ENCODE measurements at places on chromosomes 5 and 9. TPM values are rescaled to one million over a fixed set of nuclear protein-coding genes. Genes with fewer than 3 reads are reported as not detected.

Gene PCDHB11
- total RNA-seq, result 0.95 TPM

GRCh38 chr5:167952278-167952995, 339.0 kb upstream of the WWC1 start:
- peak; percentile 31 for DNase-seq

- no peak for DNase-seq
These were observed at the start of gene OR1J2 for GRCh38 chr9:122510502-122510901. Gene OR1J2 (plus strand): TSS chr9:122510802. CDS start chr9:122510802, 0 bp downstream.

Gene ABCA2
- 39.3 TPM for total RNA-seq

DNA sequence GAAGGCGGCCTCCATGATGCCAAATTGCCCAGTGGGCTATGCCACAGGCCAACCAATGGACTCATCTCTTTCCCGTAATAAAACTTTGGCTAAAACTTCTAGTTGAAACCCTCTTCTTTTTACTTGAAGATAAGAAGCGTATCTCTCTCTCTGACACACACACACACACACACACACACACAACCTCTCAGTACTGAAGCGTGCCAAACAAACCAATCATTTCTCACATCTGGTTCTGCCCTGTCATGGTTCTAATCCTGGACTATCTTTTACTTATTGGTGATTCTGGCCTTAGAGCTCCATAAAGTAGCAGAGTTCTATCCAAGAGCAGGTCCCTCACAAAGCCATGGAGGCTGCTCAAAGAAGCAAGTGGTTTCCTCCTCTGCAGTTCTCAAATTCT, 64.6 kb downstream of the PTCH1 start:
- DNase-seq, result no peak

DNA sequence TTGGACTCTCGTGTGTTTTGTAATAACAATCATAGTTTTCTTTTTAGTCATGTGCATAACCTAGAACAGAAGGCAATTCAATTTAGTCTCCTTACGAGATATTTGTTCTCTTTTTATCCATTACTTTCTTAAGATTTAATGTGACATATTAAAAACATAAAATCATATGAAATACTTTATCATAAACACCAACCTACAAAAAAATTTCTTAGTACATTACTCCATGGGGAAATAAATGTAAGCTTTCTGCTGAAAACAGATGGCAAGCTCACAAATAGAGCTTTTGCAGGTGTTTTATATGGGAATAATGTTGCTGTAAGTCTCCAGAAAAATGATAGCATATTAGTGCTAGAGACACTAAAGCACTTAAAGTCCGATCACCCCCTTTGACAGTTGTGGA, 1035.2 kb upstream of the ARRDC3 start:
- no peak for DNase-seq

DNA sequence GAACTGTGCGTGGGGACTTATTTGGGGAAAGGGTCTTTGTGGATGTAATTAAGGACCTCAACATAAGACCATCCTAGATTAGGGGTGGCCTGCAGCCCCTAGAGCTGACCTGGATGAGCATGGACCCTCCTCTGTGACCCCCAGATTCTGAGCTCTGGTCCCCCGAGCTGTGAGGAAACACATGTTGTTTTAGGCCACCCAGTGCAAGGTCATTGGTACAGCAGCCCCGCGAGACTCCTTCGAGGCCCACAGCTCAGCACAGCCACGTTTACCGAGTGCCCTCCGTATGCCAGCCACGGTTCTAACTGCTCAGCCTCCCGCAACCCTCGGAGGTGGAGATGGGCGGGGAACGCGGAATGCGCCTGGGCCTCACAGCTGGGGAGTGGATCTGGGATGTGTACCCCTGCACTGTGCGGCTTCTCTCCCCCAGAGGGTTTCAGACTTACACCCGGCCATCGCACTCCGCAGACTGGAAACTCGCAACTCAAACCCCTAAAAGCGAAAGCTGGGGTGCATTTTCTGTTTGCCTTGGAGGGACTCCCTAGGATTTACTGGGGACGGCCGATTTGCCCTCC, 4.5 kb upstream of the GPSM1 start:
- DNase-seq, result no peak

Gene SPRY4
- total RNA-seq, result 14.9 TPM

DNA sequence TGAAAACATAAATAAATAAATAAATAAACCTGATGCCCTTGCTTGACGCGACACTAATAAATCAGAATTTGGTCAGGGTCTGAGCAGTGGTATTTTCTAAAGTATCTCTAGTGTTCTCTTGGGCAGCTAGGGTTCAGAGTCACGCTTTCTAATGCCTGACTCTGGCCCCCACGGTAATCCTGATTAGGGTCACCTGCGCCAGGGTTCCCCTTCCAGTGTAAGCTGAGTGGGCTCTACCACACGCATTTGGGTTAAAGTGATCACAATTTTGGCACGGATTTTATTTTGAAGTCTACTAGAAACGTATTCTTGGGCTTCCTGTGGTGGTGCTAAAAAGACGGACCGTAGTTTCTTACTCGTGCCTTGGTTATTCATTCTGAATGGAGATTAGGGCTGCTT, 651 bp downstream of the TTC1 start:
- DNase-seq, result no peak

DNA sequence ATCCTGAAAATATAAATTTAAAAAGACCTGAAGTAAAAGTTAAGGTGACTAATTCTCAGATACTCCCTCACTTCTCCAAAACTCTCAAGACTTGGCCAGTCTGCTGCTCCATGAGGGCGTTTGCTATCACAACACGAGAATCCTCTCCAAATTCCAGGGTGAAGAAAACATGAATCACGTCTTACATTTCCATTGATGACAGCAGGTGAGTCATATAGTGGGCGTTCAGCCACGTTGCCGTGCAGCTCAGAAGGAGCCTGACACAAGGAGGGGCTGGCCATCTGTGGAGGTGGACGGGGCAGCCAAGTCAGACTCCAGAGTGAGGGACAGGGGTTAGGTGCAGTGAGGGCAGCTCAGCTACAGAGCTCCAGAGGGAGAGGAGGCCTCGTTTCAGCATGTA, 555.1 kb upstream of the ADAMTS16 start:
- DNase-seq, result no peak

GRCh38 chr9:110821064-110821463, 152.5 kb downstream of the MUSK start:
- DNase-seq, result no peak

Gene STPG3
- total RNA-seq, result not detected

Gene LHX3
- not detected for total RNA-seq

DNA sequence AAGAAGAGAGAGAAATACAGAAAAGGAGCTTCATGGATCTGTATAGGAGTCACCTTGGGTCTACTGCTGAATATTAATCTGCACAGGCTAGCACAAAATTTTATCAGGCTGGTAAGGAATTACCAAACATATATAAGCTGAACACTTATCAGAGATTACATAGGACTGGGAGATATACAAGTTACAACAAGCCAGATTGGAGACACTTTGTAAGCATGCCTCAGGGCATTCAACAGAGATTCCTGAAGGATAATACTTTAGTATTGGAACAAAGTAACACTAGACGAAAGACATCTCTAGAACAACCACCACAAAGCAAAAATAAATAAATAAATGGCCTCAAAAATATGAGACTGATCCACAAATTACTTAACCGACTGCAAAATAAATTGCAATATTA, 197.8 kb downstream of the ANXA1 start:
- no peak for DNase-seq

Gene CRHBP
- total RNA-seq, result 0.65 TPM

DNA sequence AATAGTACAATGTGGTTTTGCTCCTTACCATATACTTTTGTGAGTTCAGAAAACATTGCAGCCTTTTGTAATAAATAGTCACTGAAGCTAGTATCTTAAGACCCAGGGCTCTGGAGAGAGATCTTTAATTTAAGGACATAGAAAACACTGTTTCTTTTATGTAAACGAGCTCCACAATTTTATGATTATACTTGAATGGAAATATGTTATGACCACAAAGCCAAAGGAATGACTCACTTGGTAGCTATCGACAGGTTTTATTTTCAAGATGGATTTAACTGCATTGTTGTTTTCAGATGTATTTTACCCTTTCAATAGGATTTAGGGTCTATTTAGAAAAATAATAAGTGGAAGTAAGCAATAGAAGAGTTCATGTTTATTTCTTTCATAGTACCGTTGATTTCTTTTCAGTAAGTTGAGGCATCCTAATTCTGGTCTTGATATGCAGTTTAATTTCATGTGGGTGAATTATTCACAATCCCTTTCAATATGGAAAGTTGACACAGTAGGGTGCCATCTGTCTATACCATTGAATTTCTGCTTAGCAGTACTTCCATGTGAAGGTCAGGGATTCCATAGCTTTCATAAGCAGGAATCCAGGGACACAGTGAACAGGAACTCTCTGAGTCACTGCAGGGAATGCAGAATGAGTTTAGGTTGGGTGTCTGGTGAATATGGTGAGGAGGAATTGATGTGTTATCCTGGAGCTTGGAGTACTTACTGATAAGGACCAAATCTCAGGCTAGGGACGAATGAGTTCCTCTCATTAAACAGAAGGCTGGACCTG, 157.6 kb downstream of the CD180 start:
- no peak for DNase-seq

Gene PCDHAC1
- total RNA-seq, result 0.12 TPM

GRCh38 chr5:154198611-154199230, 8.2 kb downstream of the GALNT10 start:
- DNase-seq, result no peak

DNA sequence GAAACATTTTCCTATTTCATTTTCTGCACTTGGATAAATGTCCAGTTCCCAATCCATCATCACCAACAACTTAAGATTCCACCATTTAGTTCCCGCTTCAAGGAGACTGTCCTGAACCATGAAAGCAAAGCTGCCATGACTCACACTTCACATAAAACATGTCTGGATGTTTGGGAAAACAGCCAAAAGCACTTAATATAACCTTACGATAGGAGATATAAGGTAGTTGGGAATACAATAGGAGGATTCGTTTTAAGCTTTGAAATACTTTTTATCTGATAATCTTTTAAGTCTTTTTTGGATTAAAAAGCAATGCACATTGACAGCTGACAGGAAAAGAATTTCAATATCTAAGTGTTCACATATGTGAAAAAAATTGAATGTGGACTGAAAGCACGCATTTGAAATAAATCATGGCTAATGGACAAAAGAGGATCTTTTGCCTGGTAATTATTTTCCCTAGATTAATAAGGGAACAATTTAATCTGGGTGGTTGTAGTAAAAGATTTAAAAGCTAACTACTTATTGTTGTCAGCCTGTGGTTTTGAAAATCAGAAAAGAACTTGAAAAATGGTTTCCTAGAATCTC, 17.3 kb upstream of the TGFBI start:
- DNase-seq, result no peak

GRCh38 chr5:1073239-1074102, 38.4 kb downstream of the SLC12A7 start:
- no peak for DNase-seq

- DNase-seq, result no peak
These were observed 115.6 kb upstream of the CPEB4 start for GRCh38 chr5:173772384-173773059.

- no peak for DNase-seq
These were observed 741.0 kb upstream of the RIOK2 start for GRCh38 chr5:97923997-97924396.

- no peak for DNase-seq
These were observed 2.8 kb downstream of the LCN15 start for GRCh38 chr9:136761545-136761981.

- no peak for DNase-seq
These were observed 138.7 kb upstream of the GRHPR start for GRCh38 chr9:37283730-37284325.

GRCh38 chr5:80736730-80737129, 81.9 kb upstream of the DHFR start:
- DNase-seq, result no peak

DNA sequence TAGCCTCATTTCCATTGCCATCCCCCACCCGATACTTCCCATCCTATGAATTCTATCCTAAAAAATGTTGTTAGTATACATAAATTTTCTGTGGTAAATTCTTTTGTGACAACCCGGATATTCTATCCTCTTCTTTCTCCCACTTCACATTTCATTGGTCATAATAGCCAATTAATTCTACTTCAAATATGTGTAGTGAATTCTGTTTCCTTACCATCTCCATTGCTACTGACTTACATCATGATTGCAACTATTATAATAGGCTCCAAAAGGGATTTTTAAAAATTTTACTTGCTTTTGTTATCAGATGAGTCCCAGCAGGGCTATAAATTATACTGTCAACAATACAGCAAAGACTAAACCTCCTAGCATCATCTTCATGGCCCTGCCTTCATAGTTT, 1326.8 kb downstream of the PTPRD start:
- no peak for DNase-seq

Gene RNF183
- not detected for total RNA-seq

DNA sequence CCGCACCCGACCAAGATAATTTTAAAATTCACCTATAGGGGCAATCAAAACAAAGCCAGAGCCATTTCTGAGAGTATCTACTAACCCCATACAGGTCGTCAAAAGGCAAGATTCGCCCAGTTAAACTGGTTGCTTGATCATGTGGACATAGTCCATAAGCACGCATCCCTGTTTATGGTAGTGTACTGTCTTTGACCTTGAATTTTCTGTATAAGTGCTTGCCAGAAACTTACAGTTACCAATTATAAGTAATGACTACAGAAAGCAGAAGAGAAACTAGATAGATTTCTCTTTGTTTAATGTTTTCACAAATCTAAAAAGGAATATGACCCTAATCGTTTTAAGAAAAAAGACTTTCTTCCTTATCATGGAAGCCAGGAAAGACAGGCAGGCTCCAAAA, 25.6 kb downstream of the SLC31A1 start:
- no peak for DNase-seq

DNA sequence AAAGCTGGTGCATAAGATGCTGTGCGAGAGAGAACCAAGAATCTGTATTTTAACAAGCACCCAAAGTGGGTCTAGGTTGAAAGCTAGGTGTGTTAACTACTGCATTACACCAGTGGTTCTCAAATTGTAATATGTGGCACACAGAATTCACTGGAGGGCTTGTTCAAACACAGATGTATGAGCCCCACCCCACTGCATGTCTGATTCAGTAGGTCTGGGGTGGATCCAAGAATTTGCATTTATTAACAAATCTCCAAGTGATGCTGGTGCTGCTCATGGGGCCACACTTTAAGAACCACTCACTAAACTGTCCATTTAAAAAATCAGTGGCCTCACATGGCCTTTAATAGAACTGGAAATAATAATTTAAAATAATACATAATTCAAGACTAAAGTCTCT, 40.4 kb downstream of the LPAR1 start:
- no peak for DNase-seq

DNA sequence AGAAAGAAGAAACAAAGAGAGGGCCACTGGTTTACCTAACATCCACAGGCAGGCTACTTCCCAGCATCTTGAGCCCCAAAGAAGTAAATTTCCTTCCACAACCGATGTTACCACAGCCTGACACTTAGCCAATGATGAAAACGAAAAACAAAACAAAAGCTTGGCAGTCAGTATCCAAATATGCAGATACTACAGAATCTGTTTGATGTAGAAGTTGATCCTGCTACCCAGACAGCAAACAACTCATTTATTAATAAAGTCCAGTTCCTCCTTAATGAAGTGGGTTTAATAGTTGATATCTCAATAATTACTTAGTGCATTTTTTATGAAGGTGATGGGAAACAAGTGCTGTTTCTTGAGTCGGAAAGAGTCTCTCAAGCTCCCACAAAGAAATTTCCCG, 67.1 kb upstream of the GABRP start:
- DNase-seq, result no peak
